Upper lobe of left lung (tissue), 6 donors: ENCODE measurements at places on chromosomes 1 and 21. TPM values are rescaled to one million over a fixed set of nuclear protein-coding genes. Genes with fewer than 3 reads are reported as not detected.

GRCh38 chr1:29524285-29525065, 288.2 kb downstream of the PTPRU start:
- no peak for DNase-seq

- DNase-seq = no peak
These were observed 69.6 kb downstream of the LACTBL1 start for GRCh38 chr1:22903113-22903512.

DNA sequence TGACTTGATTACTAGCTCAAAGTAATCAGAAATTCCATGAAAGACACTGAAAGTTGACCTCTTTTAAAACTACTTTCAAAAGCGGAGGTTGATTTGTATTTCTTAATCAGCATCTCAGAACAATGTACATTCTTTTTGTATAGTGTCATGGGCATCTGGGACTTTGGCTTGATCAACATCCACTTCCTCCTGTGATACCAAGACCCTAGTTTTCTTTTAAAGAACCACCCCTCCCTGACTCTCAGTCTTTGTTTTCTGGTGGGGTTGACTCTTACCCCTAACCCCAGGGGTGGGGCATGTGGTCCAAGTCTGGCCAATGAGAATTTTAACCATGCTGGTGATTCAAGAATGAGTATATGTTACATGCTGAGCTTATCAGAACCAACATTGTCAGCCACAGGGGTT, 21.7 kb upstream of the IRF2BP2 start:
- DNase-seq = no peak

TAF12 gene
- total RNA-seq = 13.1 TPM

GRCh38 chr1:36699113-36699911, 216.6 kb upstream of the CSF3R start:
- no peak for DNase-seq

DNA sequence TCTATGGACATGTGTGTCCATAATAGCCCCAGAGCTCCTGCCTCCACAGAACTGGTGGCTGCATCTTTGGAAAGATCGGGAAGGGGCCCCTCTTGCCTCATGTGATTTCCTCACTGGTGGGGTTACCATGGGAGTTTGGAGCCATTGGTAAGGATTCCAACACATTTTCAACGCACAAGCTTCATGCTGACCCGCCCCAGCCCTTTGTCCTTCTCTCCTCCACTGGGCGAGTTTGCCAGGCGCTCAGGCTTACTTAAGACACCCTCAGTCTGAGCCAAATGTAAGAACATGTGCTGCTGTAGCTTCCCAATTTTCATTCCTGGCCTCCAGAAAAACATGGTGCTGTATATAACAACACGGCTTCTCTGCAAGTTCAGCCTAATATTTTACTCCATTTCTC, 72.4 kb downstream of the ATP5PO start:
- DNase-seq = no peak

IPP gene
- 20.1 TPM for total RNA-seq

DNA sequence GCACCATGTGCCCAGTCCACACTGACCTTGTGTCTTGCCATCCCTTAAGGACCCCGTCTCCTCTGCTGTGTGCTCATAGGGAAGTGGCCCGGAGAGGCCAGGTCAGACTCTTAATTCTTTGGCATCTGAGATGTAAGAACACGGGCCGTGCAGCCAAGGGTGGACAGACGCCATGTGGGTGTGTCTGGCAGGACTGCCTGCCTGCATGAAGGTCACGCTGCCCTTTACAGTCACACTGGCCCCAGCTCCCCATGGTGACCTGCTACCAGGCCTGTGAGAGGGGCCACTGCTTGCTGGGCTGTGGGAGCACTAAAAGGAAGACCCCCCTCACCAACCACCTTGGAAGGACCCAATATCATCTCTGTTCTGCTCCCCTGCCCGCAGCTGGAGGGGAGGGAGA, 17.7 kb downstream of the DHRS3 start:
- no peak for DNase-seq

PIGP gene
- 11.4 TPM for total RNA-seq

GRCh38 chr1:156643778-156644092, 1.8 kb downstream of the BCAN start:
- no peak for DNase-seq

BTBD19 gene
- total RNA-seq = 63.9 TPM

DNA sequence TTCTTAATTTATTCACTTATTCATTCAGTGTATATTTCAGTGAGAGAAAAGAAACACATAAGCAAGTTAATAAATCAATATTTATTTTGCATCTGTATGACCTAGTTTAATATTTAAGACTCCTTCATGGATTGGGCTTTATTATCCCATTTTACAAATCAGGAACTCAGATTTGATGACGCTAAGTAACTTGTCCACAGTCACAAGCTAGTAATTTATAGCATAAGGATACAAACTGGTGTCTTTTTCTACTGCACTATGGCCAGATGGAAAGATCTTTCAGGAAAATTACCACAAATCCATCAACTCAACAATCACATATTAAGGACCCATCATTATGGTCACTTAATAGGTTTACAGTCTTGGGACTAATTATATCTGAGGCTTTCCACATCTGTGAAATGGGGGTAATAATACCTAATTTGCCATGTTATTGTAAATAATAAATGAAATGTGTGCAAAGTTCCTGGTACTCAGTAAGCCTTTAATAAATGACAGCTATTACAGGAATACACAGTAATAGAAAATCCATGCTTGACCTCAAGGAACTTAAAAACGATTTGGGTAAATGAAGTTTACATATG, 13.3 kb downstream of the CDKN2C start:
- no peak for DNase-seq

GRCh38 chr1:231192620-231193163, 30.8 kb downstream of the TRIM67 start:
- DNase-seq = no peak

AIM2 gene
- total RNA-seq = 4.6 TPM

GRCh38 chr1:93997756-93998155, 88.5 kb upstream of the GCLM start:
- DNase-seq = no peak

RUNX3 gene
- 10.2 TPM for total RNA-seq

NR5A2 gene
- 2.1 TPM for total RNA-seq

DNA sequence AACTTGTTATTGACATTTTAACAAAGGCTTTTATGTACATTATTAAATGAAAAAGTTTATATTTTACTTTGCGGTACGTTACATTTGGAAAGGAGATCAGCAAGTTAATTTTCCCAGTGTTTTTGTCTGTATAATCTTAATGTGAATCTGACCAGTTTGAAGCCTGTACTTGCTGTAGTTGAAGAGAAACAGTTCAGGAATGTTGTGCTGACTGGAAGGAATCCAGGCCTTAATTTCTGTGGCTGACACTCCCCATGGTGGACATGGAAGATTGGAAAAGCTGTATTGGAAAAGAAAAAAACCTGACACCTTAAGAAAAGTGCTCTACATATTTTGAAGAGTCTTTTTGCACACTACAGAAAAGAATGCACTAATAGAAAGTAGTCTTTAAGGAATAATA, 15.5 kb downstream of the LEPR start:
- DNase-seq = no peak

GRCh38 chr21:42148097-42148496, 70.8 kb upstream of the ABCG1 start:
- no peak for DNase-seq

DNA sequence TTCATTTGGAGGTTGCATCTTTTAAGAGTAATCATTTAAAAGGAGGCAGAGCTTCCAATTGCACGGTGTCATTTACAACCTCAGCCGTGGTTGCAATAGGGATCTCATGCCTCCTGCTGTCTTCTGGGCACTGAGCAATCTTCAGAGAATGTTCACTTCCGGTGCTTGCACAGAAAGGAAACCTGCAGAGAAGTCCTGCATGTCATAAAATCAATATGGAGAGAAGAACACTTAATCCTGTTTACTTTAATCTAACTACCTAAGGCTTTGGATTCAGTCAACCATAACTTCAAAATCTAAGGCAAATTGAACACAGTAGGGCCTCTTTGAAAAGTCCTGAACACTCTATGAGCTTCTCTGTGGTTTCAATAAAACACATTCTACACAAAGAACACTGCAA, 11.3 kb upstream of the MAP10 start:
- no peak for DNase-seq

DNA sequence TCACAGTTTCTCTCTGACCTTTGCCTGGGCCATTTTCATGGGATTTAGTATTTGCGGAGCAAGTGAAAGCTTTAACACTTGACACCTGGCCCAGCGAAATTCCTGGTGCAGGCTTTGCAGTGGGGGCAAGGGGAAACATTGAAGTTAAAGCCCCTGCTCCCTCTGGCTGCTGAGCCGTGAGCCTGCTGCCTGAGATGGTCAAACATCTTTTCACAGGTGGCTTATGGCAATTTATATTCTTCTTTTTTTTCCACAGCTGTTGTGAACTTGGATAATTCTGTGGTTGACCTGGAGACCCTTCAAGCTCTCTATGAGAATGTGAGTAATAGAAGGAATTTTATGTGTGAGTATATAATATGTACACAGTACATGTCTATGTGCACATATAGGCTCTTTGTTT, 202.9 kb downstream of the FMN2 start:
- DNase-seq = no peak

DNA sequence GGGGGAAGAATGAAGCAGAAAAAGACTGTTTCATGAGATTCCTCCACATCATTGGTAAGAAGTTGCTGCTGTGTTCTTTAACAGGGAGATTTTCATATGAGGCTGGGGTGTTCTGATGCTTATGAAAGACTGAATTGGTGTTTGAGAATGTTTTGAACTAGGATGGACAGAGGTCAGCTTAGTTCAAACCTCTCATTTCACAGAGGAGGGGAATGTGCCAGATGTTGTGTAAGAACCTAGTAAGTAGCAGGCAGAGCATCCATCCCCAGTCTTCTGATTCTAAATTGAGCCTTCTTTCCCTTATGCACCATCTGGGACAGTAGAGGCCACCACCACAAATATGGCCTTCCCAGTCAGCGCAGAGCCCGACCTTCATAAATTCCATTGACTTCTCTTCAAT, 43.7 kb downstream of the SAMD13 start:
- DNase-seq = no peak

DNA sequence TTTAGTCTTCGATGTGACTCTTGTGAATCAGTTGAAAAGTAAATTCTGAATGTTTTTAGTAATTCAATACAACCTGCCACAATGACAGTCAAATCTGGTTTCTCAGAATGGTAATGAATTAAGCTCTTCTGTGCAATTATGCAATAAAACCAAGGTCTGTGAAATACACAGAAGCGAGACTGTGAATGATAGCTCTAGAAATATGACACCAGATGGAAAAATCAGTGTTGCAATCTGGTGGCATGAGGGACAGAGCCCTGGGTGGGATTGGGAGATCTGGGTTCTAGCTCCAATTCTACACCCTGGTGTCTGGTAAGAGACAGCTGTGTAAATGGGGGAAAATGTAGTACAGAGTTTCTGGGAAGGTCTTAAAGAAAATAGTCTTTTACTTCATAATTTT, 586.4 kb upstream of the ZRANB2 start:
- no peak for DNase-seq

GRCh38 chr1:11051781-11052511, 4.9 kb upstream of the MASP2 start:
- DNase-seq = no peak

GRCh38 chr1:61356016-61356415, 273.7 kb downstream of the NFIA start:
- no peak for DNase-seq

- DNase-seq = no peak
These were observed 378.2 kb upstream of the KAZN start for GRCh38 chr1:14220324-14220723.

LCE1C gene
- total RNA-seq = not detected

DNA sequence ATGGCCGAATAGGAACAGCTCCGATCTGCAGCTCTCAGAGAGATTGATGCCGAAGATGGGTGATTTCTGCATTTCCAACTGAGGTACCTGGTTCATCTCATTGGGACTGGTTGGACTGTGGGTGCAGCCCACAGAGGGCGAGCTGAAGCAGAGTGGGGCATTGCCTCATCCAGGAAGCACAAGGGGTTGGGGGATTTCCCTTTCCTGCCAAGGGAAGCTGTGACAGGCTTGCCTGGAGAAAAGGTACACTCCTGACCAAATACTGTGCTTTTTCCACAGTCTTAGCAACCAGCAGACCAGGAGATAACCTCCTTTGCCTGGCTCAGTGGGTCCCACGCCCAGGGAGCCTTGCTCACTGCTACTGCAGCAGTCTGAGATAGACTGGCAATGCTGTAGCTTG, 66.9 kb downstream of the HSD3B1 start:
- DNase-seq = no peak

- DNase-seq = no peak
These were observed 355.2 kb downstream of the PBX1 start for GRCh38 chr1:164914208-164914607.

NBPF9 gene
- total RNA-seq = 19.1 TPM

DNA sequence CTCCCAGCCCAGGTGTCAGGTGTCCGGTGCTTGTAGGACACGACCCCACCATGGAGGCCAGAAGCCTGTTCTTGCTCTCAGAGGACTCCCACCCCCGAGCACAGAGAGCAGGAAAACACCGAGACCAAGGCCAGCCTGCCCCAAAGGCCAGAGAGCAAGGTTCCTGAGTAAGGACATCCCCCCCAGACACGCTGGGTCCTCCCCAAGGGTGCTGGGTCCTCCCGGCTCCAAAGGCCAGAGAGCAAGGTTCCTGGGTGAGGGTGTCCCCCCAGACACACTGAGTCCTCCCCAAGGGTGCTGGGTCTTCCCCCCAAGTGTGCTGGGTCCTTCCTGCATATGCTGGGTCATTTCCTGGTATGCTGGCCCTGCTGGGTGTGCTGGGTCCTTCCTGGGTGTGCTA, 40.0 kb downstream of the MEGF6 start:
- DNase-seq = peak; percentile 18

TMIGD3 gene
- 7.0 TPM for total RNA-seq

NFASC gene
- total RNA-seq = 5.6 TPM

DNA sequence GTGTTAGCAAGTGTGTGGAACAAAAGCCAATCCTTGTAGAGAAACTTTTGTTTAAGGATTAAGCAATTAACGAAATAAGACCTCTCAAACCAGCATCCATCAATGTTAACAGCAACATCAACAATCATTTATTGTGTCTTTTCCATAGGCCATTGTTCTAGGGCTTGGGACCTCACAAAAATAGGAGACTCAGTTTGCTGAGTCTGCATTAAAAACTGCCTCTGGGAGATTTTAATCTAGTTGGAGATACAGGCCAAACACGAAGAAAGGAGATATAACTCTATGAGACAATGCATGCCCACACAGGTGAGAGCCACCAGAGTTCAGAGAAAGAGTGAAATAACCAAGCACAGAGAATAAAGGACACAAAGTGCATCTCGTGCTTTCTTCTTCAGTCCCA, 14.4 kb upstream of the SELP start:
- no peak for DNase-seq

PFKFB2 gene
- 92.4 TPM for total RNA-seq

DNA sequence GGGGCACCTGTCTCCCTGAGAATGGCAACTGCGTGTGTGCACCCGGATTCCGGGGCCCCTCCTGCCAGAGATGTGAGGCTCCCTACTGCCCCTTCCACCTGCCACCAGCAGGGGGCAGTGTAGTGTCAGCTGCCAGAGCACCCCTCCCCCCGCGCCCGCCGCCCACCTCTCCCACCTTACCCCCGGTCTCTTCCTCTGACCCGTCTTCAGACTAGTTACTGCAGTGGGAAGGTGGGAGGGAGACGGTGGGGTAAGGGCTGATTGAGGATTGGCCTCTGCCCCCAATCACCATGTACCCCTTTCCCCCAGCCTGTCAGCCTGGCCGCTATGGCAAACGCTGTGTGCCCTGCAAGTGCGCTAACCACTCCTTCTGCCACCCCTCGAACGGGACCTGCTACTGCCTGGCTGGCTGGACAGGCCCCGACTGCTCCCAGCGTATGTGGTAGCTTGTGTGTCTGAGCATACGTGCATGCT, 10.1 kb upstream of the LRRC71 start:
- peak; percentile 38 for DNase-seq
